ENCODE measurements at places on chromosomes 7 and 10.

- DNase-seq, result no peak
Measured at GRCh38 chr10:101126684-101127628, 4.1 kb upstream of the TLX1 start.

DNA sequence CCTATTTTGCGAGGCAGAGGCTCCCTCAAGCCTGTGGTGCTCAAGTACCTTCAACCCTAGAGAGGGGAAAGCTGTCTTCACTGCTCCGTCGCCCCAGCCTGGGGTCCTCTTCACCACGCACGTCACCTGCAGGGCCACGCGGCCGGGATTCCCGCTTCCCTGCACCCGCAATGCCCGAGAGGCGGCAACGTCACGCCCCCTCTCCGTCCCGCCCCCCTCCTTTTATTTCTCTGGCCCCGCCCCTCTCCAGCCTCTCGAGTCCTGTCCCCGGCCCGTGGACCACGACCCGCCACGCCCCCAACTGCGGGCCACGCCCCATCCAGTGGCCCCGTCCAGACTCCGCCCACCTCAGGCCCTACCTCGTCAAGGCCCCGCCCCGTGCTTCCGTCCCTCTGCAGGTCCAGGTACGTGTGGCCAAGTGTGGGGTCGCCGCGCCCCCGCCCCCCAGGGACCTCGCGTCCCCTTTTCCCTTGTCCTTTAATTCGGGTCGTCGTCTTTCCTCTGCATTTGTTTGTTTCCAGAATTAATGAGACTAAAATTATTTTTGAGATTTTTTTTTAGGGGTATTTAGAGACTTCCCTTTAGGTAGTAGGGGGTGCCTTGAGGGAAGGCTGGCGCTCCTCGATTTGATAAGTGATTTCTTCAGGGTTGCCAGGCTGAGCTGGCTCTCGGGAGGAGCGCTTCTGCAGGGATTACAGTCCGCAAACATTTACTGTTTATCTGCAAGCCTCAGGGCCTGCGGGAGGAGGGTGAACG lies 69.8 kb upstream of the BAIAP2L1 start:
- no peak for DNase-seq

GRCh38 chr7:142168746-142169145 lies 57.2 kb downstream of the MGAM2 start:
- DNase-seq, result no peak

DNA sequence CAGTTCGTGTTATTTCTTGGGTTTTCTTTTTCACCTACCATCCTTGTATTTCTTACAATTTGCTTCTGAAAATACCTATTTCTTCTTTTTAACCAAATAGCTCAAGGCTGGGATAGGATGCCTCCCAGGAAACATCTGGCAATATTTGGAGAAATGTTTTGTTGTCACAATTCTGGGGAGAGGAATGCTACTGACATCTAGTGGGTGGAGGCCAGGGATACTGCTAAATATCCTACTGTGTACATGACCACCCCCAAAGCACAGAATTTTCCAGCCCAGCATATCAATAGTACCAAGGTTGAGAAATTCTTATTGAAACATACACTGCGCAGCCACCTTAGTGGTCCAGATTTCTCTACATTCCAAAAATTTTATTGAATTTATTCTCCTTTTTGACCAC lies 55.5 kb downstream of the CNTNAP2 start:
- DNase-seq, result no peak

- DNase-seq, result no peak
Measured at GRCh38 chr7:138945154-138945553, 36.0 kb downstream of the KIAA1549 start.

GRCh38 chr10:132407243-132407746 lies 10.3 kb downstream of the PWWP2B start:
- no peak for DNase-seq

- no peak for DNase-seq
Measured at GRCh38 chr10:32307609-32308008, 39.3 kb downstream of the EPC1 start.

GRCh38 chr10:310976-311639 lies 175.9 kb downstream of the ZMYND11 start:
- DNase-seq, result no peak

DNA sequence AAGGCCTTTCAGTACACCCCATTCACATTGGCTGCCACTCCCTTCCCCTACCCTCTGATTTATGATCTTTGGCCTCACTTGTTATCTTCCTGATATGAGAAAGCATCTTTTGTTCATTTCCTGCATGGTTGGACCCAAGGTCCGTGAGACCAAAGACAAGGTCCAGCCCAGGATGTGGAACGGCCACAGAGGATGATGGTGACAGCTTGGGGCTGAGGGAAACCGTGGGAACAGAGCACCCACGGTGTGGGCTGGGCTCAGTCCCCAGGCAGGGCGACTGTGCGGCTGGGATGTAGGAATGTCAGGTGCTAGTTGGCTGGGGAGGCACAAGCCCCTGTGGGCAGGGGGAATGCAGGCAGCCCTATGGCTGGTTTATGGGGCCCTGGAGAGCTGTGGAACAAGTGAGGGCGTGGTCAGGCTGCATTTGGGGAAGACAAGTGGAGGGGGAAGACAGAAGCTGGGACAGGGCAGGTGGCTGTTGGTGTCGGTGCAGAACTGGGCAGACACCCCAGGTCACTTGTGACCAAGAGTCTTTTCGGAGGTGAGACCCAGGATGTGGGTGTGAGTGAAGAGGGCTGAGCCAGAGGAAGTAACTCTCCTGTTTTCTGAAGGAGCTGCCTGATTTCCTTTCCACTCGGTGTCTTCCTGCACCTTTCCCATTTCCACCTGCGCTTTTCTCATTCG lies 51.7 kb upstream of the IGFBP3 start:
- no peak for DNase-seq

- no peak for DNase-seq
Measured at GRCh38 chr7:2913760-2914387, 69.8 kb upstream of the GNA12 start.

DNA sequence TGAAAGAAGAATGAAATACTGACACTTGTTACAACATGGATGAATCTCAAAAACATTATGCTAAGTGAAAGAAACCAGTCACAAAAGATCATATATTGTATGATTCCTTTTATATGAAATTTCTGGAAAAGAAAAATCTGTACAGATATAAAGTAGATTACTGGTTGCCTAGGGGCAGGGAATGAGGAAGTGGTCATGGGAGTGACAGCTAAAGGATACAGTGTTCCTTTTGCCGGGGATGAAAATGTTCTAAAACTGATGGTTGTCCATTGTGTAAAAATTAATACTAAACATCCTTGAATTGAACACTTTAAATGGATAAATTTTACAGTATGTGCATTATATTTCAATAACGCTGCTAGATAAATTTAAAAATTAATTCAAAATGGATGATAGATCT lies 25.1 kb downstream of the ALOX5 start:
- no peak for DNase-seq

- no peak for DNase-seq
Measured at GRCh38 chr10:127426746-127427145, 122.4 kb upstream of the NPS start.

DNA sequence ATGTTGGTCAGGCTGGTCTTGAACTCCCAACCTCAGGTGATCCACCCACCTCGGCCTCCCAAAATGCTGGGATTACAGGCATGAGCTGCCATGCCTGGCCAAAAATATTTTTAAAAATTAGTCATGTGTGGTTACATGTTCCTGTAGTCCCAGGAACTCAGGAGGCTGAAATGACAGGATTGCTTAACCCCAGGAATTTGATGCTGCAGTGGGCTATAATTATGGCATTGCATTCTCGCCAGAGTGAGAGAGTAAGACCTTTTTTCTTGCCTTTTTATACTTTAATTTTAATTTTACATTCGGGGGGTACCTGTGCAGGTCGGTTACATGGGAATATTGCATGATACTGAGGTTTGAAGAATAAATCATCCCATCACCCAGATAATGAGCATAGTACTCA lies 86.6 kb upstream of the ZNF92 start:
- no peak for DNase-seq

DNA sequence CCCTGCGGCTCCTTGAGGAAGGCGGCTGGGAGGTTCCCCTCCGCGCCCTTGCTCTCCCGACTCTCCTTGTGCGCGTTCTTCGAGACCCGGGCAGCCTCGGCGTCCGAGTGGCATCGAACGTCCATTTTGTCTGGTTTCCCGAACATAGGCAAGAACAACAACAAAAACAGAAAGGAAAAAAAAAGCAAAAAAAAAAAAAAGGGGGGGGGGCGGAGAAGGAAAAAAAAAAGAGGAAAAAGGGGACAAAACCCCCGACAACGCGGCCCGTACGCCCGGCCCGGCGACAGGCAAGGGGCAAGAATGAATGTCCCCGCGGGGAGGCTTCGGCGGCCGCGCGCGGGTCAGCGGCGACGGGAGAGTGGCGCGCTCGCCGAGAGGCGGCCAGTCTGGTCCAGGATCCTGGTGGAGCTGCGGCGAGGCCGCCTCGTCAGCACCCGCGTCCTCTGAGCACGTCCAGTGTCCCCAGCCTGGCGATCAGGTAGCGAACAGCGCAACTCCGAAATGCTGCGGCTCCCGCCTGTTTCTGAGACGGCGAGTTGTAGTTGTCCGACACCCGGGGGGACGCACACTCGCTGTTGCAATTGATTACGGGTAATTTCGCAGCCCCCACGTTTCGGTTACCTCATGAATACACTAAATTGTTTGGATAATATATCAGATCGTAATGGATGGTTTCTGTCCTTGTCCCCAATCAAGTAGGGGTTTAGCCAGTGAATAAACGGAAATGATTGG lies at the start of gene VAX1:
Gene VAX1 (minus strand): TSS at position 360 of the 732 bp plus-strand sequence. CDS start 214 bp downstream, at position 146.
- no peak for DNase-seq

DNA sequence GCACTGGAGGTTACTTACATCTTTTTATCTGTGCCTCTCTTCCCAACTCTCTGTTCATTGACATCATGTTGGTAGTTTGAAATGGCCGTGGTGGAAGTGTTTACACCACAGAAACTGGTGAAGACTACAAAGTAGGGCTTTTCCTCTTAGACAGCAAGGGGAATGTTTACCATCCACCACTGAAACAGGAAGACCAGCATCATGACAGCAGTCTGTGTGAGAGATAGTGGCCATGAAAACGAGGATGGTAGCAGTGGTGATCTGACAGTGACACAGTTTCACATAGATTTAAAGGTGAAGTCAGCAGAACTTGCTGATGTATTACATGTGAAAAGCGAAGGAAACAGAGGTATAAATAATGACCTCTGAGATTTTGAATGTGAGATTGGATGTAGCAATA lies 115.7 kb downstream of the CCDC71L start:
- DNase-seq, result no peak

- no peak for DNase-seq
Measured at GRCh38 chr10:131532745-131533341, 221.3 kb upstream of the TCERG1L start.

- no peak for DNase-seq
Measured at GRCh38 chr10:25114036-25114411, 60.8 kb upstream of the GPR158 start.

DNA sequence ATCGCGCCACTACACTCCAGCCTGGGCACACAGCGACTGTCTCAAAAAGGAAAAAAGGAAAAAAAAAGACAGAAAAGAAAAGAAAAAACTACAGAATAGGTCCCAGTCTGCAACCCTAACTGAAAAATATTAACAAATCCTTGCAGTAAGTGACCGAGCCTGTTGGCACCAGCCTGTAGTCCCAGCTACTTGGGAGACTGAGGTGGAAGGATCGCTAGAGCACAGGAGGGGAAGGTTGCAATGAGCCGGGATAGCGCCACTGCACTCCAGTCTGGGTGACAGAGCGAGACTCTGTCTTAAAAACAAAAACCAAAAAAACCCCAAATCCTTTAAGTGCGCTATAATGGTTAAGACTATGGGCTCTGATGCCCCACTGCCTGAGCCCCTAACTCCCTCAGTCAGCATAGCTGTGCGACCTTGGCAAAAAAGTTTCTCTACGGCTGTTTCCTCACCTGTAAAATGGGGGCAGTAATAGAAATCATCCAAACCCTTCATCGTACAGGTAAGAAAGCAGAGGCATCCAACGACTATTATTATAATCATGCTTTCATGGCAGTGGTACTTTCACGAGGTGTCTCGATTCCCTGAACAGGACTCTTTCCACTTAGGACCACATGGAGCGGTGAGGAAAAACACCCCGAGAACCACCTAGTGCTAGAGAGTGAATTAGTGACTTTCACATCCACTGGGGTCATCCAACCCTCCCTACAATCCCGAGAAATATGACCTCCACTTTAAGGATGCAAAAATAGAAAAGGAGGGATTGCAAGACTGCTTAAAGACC lies 755 bp downstream of the TOMM7 start:
- no peak for DNase-seq

- no peak for DNase-seq
Measured at GRCh38 chr10:45096001-45096400, 95.3 kb downstream of the ZNF22 start.

GRCh38 chr10:12208460-12208859 lies 12.5 kb downstream of the CDC123 start:
- no peak for DNase-seq

GRCh38 chr10:107098326-107098725 lies 66.2 kb downstream of the SORCS1 start:
- DNase-seq, result no peak

DNA sequence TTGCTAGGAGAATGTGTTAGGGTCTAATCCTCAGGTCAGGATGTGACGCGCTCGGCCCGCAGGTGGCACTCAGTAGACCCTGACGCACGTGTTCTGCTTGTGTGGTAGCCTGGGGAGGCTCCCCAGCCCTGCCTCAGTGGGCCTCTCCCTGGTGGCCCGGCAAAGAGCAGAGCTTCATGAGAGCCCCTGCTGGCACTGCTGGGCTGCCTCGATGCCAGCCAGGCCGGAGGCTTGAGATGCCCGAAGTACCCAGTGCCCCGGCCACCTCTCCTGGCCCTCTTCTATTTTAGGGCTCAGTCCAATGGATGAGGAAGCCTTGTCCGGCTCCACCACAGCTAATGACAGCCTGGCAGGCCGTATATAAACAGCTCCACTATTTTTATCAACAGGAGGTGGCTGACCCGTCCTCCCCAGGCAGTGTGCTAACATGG lies 42.0 kb downstream of the PRF1 start:
- no peak for DNase-seq

GRCh38 chr10:24209432-24209771 lies 464 bp downstream of the KIAA1217 start:
- DNase-seq, result no peak

GRCh38 chr10:113108194-113108835 lies 158.3 kb downstream of the TCF7L2 start:
- no peak for DNase-seq

- no peak for DNase-seq
Measured at GRCh38 chr7:68535266-68535665, 1063.0 kb upstream of the AUTS2 start.

DNA sequence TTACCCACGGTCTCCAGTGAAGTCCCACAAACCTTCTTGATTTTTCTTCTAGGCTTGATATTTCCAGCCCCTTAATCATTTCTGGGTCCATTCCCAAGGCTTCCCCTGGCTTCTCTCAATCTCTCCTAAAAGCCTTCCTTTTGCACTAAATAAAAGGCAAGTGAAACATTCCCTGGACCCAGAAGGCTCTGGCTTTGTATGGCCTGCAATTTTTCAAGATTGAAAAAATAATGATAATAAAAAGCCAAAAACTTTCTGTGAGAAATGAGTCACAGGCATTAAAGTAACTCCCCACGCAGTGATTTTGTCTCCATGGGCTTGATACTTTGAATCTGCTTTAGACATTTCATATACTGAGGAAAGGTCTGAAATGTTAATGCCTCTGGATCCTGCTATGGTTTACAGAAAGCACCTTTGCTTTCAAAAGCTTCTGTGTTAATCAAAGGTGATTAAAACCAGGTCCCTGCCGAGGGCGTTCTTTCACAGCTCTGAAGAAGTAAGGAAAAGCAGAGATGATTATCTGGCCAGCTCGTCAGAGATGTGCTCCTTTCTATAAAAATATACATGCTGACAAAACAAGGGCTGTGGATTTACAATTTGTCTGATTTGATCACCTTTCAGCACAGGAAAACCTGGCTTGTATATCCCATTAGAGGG lies 118.9 kb upstream of the TMEM72 start:
- DNase-seq, result no peak

GRCh38 chr7:41779918-41780317 lies 77.0 kb upstream of the INHBA start:
- no peak for DNase-seq

All from omental fat pad (tissue), 4 donors.